ENCODE measurements at places on chromosomes 11 and 22. TPM values are rescaled to one million over a fixed set of nuclear protein-coding genes. Genes with fewer than 3 reads are reported as not detected.

GRCh38 chr11:326592-326841 lies 5.9 kb upstream of the IFITM3 start:
- DNase-seq: no peak

DNA sequence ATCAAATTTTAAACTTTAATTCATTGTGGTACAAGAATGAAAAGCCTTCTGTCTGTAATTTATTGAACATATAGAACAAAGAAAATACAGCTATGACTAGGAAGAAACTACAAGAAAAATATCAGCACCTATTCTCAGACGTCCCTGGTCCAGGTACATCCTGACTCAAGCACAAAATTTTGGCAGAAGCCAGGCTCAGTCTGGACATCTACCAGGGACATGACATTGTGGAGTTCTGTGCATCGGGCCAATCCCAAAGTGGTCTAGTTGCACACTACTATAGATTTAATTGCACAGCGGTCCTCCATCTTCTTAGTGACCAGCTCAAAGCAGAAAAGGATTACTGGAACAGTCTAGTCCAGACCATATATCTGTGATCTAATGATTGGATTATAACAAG lies 15.7 kb upstream of the CD59 start:
- no peak for DNase-seq

GRCh38 chr11:85867751-85868150 lies 12.6 kb downstream of the CCDC83 start:
- DNase-seq: no peak

DNA sequence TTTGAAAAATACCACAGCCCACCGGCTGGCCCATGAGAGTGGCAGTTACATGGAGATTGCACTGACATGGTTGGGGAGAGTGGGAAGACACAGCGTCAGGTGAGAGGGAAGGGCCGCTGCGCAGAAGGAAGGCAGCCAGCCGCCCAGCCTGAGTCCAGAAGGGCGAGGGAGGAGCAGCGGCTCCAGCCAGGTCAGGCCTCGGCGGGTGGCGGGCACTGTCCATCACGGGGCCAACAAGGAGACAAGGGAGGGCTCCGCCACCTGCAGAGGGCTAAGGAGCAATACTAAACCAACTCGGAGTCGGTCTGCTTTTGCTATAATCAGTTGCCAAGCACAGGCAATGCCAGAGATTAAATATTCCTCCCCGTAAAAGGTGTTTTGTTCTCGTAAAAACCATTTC lies 384.5 kb downstream of the TBC1D22A start:
- DNase-seq: no peak

GRCh38 chr22:42313804-42314581 lies 43.5 kb upstream of the TCF20 start:
- peak; percentile 90 for DNase-seq

GRCh38 chr11:78227921-78228320 lies 39.2 kb downstream of the USP35 start:
- no peak for DNase-seq

DNA sequence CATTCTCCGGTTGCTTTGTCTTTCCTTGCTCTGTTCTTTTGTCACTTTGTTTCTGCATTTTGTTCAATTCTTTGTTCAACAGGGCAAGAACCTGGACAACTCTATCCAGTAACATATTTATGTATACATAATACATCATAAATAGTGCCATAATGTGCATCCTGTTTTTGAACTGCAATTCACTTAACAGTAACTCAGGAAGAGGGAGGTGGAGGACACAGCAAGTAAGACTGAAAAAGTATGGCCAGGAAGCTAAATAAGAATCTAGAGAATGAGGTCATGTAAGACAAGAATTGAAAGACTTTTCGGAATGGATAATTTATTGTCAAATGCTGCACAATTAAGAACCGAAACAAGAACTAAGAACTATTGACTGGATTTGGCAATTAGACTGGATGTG lies 29.2 kb upstream of the CHORDC1 start:
- no peak for DNase-seq

GRCh38 chr22:16717699-16718558 lies 107.3 kb downstream of the XKR3 start:
- no peak for DNase-seq

The MFRP gene
- total RNA-seq: not detected

The ABCC8 gene
- total RNA-seq: 0.52 TPM

The CDC45 gene
- total RNA-seq: 71.3 TPM

The NCF4 gene
- not detected for total RNA-seq

GRCh38 chr11:6232899-6233298 lies 1.5 kb downstream of the FHIP1B start:
- no peak for DNase-seq

The TNNT3 gene
- 0.23 TPM for total RNA-seq

- peak; percentile 85 for DNase-seq
Observed at GRCh38 chr11:59283825-59284772, 71.4 kb upstream of the MPEG1 start.

- DNase-seq: no peak
Observed at GRCh38 chr11:61065955-61066638, 36.2 kb upstream of the CD5 start.

DNA sequence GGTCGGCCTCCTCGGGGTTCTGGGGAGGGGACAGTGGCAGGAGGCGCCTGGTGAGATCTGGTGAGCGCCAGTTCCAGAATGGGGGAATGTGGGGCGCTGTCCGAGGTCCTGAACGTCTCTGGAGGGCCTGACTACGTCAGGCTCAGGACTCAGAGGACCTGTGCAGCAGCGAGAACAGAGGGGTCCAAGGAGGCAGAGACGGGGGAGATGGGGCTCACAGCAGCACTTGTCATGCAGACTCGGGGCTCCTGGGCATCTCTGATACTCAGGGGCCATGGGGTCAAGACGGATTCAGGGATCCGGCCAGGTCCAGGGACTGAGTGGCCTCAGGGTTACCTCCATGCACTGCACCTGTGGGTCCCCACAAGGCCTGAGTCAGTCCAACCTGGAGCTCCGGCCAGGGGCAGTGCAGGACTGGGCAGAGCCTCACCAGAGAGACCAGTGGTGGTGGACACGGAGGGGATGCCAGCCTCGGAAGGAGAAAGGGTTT lies 92.2 kb downstream of the BRD1 start:
- DNase-seq: peak; percentile 13

- DNase-seq: peak; percentile 61
Observed at GRCh38 chr11:107859459-107860239, 1.1 kb upstream of the SLC35F2 start.

The TPST2 gene
- total RNA-seq: 24.2 TPM

- DNase-seq: no peak
Observed at GRCh38 chr22:39898997-39899396, 1.9 kb upstream of the GRAP2 start.

DNA sequence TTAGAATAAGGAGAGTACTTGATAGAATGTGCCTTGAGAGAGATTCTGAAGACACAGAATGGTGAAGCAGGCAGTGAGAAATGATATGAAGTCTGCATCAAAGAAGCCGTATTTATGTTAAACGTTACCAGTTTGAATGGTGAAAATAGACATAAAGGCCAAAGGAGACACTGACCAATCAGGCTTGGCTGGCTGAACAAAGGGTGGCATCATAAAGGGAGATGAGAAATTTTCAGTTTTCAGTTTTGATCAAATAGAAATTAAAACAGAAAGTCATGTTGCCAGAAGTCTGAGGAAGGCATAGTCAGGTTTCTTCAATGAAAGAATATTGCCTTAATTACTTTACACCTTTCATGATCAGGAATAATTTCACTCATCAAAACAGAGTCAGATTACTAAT lies 6.6 kb downstream of the OR51F1 start:
- no peak for DNase-seq

- DNase-seq: no peak
Observed at GRCh38 chr11:94922321-94923003, 50.9 kb downstream of the CWC15 start.

The OR4A16 gene
- not detected for total RNA-seq

DNA sequence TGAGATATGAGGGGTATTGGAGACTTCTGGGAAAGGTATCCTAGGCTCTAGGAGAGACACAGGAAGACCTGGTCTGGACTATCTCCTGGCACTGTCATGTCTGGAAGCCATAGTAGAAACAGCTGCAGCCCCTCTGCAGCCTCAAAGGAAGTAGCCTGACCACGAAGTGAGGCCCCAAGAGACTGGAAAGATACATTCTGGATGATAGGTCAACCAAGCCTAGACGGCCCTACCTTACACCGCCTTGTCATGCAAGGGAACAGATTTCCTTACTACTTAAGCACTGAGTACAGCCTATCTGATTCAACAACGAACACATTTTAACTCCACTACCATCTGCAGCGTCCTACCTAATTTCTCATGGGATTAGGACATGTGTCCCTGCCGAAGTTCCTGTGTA lies 31.1 kb downstream of the UQCR10 start:
- peak; percentile 54 for DNase-seq

GRCh38 chr11:95762534-95762933 lies 27.0 kb downstream of the FAM76B start:
- no peak for DNase-seq

DNA sequence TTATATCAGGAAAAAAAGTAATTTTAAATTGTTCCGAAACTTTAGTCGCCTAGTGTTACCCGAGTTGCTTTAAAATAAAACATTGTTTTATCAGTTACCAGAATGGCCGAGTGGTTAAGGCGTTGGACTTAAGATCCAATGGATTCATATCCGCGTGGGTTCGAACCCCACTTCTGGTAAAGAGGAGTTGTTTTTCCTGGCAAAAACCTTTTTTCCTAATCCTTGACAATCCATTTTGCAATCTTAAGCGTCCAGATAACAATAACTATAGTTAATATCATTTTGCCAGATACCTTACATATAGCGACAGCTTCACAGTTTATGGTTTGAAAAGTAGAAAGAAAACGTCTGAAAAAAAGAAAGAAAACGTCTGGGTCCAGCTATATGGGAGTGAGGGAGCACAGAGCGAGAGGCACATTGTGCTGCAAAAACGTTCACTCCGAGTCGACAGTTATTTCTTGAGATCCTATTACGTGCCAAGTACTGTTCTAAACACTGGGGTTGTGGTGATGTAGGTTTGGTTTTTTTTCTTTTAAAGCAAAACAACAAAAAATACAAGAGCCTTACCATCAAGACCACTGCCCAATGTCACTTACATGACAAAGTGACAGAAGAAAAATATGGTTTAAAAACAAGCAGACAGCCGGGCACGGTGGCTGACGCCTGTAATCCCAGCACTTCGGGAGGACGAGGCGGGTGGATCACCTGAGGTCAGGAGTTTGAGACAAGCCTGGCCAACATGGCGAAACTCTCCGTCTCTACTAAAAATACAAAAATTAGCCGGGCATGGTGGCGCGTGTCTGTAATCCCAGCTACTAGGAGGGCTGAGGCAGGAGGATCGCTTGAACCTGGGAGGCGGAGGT lies 40.6 kb downstream of the OR4D9 start:
- peak; percentile 87 for DNase-seq

- peak; percentile 88 for DNase-seq
Observed at GRCh38 chr11:65500387-65501185, 1.7 kb downstream of the MALAT1 start.

The SLC22A8 gene
- total RNA-seq: not detected

DNA sequence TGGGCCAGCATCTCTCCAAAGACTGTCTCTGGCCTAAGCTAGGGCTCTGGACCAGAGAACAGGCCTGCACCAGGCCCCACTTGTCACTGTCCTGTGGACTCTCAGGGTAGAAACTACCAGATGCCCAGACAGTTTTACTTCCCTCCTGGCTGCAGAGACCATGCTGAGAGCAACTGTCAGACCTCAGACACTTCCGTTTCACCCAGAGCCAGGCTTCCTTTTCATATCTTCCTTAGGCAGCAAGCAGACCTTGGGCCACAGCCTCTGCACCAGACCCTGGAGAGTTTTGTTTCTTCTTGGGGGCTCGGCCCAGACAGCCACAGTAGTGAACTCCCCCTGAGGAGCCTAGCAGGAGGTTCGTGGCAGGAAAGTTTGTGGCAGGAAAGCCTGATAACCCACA lies 12.1 kb upstream of the FCHSD2 start:
- no peak for DNase-seq

DNA sequence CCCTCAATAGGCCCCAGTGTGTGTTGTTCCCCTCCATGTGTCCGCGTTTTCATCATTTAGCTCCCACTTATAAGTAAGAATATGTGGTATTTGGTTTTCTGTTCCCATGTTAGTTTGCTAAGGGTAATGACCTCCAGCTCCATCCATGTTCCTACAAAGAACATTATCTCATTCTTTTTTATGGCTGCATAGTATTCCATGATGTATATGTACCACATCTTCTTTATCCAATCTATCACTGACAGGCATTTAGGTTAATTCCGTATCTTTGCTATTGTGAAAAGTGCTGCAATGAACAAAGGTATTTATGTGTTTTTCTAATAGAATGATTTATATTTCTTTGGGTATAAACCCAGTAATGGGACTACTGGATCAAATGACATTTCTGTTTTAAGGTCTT lies 42.1 kb downstream of the SLC36A4 start:
- DNase-seq: no peak

The MRTFA gene
- total RNA-seq: 26.1 TPM

GRCh38 chr22:30354644-30355043 lies 2.0 kb downstream of the SF3A1 start:
- DNase-seq: no peak

The RBMXL2 gene
- not detected for total RNA-seq

DNA sequence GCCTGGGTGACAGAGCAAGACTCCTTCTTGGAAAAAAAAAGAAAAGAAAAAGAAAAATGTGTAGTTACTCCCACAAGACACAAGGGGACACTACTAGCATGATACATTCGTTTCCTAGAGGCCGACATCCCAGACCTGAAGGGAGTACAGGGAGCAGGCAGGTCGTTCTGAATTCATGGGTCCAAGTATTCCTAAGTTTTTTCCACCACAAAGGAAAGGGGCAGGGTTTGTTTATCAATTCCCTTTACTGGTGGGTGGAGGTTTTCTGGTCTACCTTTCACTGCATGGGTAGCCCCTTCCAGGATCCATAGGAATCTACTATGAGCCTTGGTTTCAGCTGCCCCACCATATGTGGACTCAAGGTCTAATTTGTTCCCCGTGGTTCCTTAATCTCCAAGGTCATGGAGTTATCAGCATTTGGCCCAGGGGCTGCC lies 11.8 kb downstream of the TIGD3 start:
- peak; percentile 89 for DNase-seq

- no peak for DNase-seq
Observed at GRCh38 chr11:128924104-128924503, 18.6 kb downstream of the TP53AIP1 start.

GRCh38 chr11:9662273-9662672 lies 1.6 kb upstream of the SWAP70 start:
- no peak for DNase-seq

The UBQLNL gene
- total RNA-seq: not detected

The CDKN1C gene
- 5.3 TPM for total RNA-seq

GRCh38 chr22:49550141-49550430 lies 277.6 kb downstream of the BRD1 start:
- DNase-seq: no peak

The TEAD1 gene
- total RNA-seq: 102 TPM

The RPLP2 gene
- total RNA-seq: 1,915 TPM

GRCh38 chr11:802693-803466 lies 2.2 kb downstream of the PIDD1 start:
- DNase-seq: no peak

- no peak for DNase-seq
Observed at GRCh38 chr11:114090225-114090910, 30.9 kb downstream of the ZBTB16 start.

The ARHGAP8 gene
- 38.1 TPM for total RNA-seq

The SLC15A3 gene
- 2.6 TPM for total RNA-seq

The AMOTL1 gene
- not detected for total RNA-seq

Data from HT-29 (cell line).